Hepatocyte (in vitro differentiated cells): ENCODE measurements at places on chromosomes 3 and 15. TPM values are rescaled to one million over a fixed set of nuclear protein-coding genes. Genes with fewer than 3 reads are reported as not detected.

DNA sequence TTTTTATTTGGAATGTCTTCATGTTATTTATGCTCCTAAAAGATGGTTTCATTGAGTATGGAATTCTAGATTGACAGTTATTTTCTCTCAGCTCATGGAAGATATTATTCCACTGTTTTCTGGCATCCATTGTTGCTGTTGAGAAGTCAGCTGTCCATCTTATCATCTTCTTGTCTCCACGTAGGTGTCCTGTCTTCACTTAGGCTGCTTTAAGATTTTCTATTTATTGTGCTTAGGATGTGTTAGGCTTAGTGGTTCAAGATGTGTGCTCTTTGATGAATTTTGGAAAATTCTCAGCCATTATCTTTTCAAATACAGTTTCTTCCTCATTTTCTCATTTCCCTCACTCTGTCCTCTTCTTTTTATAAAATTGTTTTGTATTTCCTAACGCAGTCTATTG is 52.0 kb downstream of the SNRK start:
- H3K27ac ChIP-seq = no peak overlapping the region
- no peak for DNase-seq
- no peak overlapping the region for H3K4me3 ChIP-seq
- no peaks in the 10 kb centered on the region for H3K27me3 ChIP-seq
- no peaks in the 10 kb centered on the region for H3K4me1 ChIP-seq
- H3K36me3 ChIP-seq = peaks cover 21% of the 10 kb centered on the region

- no peak for DNase-seq
- no peaks in the 10 kb centered on the region for H3K36me3 ChIP-seq
- H3K4me1 ChIP-seq = no peaks in the 10 kb centered on the region
- no peak overlapping the region for H3K27ac ChIP-seq
Measured at GRCh38 chr3:161673866-161674265, 177.3 kb downstream of the OTOL1 start.

DNA sequence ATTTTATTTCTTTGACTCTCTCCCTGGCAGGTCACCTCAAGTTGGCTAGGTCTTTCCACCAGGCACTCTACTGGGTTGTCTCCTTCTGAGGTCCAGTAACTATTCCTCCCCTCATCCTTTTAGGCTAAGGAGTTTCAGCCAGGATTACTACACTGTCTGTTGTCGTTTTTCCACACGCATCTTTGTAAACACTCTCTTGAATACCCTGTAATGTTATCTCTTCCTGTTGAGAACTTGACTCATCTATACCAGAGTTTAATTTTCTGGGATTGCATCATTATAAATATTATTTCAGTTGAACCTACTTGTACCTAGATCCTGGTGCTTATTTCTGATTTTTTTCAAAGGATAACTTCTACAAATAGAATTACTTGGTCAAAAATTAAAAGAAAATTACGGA is 138.3 kb downstream of the SQOR start:
- H3K36me3 ChIP-seq = no peaks in the 10 kb centered on the region
- no peak overlapping the region for H3K4me3 ChIP-seq

GRCh38 chr3:51891242-51892039 is 11.7 kb downstream of the IQCF1 start:
- H3K27ac ChIP-seq = no peak overlapping the region
- H3K4me1 ChIP-seq = no peaks in the 10 kb centered on the region
- no peak for DNase-seq
- H3K4me3 ChIP-seq = no peak overlapping the region

ZDHHC23 gene
- 1.9 and 3.3 TPM in 2 replicates for polyA plus RNA-seq
